ENCODE measurements at places on chromosomes 11 and 22. TPM values are rescaled to one million over a fixed set of nuclear protein-coding genes. Genes with fewer than 3 reads are reported as not detected.

ESAM gene
- total RNA-seq: 9.3 TPM

APOA1 gene
- not detected for total RNA-seq

MICAL3 gene
- 17.0 TPM for total RNA-seq

UBE2L3 gene
- total RNA-seq: 20.9 TPM

TSPAN32 gene
- total RNA-seq: not detected

SCGB1C1 gene
- total RNA-seq: not detected

C1QTNF6 gene
- 5.1 TPM for total RNA-seq

SSRP1 gene
- total RNA-seq: 62.8 TPM

CD6 gene
- total RNA-seq: not detected

RTN4RL2 gene
- total RNA-seq: not detected

OR52E8 gene
- total RNA-seq: not detected

OSM gene
- total RNA-seq: not detected

DRD2 gene
- total RNA-seq: not detected

SLC22A9 gene
- total RNA-seq: not detected

SELENOM gene
- 15.4 TPM for total RNA-seq

C11orf52 gene
- 0.54 TPM for total RNA-seq

PRR14L gene
- total RNA-seq: 20.6 TPM

PATE2 gene
- total RNA-seq: 0.22 TPM

KRTAP5-7 gene
- total RNA-seq: 0.11 TPM

AQP11 gene
- total RNA-seq: 0.17 TPM

CDC42EP1 gene
- 8.2 TPM for total RNA-seq

VSIG2 gene
- under 0.01 TPM for total RNA-seq

ROBO3 gene
- 15.0 TPM for total RNA-seq

OMP gene
- not detected for total RNA-seq

PRG2 gene
- total RNA-seq: 0.11 TPM

KLHL35 gene
- 1.3 TPM for total RNA-seq

SLC22A6 gene
- total RNA-seq: not detected

TRIM49 gene
- total RNA-seq: not detected

KRTAP5-11 gene
- total RNA-seq: not detected

NFAM1 gene
- not detected for total RNA-seq

LIPT2 gene
- 4.0 TPM for total RNA-seq

OR8B4 gene
- total RNA-seq: not detected

TRIM51 gene
- total RNA-seq: not detected

PLAAT5 gene
- total RNA-seq: not detected

BDNF gene
- 0.33 TPM for total RNA-seq

KCNK4 gene
- total RNA-seq: not detected

P2RX6 gene
- not detected for total RNA-seq

OR6A2 gene
- total RNA-seq: under 0.01 TPM

CCDC87 gene
- total RNA-seq: 0.17 TPM

BRD1 gene
- total RNA-seq: 26.8 TPM

SUN2 gene
- total RNA-seq: 114 TPM

RFPL1 gene
- 0.09 TPM for total RNA-seq

CALCA gene
- total RNA-seq: not detected

PNPLA3 gene
- 0.33 TPM for total RNA-seq

C11orf86 gene
- total RNA-seq: not detected

TRIM29 gene
- not detected for total RNA-seq

MPZL2 gene
- total RNA-seq: 2.9 TPM

FAR1 gene
- total RNA-seq: 69.8 TPM

KRTAP5-10 gene
- not detected for total RNA-seq

RCOR2 gene
- 0.26 TPM for total RNA-seq

APOA5 gene
- not detected for total RNA-seq

CNGA4 gene
- not detected for total RNA-seq

MS4A12 gene
- total RNA-seq: not detected

SYT12 gene
- under 0.01 TPM for total RNA-seq

SLC22A12 gene
- total RNA-seq: not detected

FBLN1 gene
- 0.09 TPM for total RNA-seq
